ENCODE measurements at places on chromosomes 12 and 14.

DNA sequence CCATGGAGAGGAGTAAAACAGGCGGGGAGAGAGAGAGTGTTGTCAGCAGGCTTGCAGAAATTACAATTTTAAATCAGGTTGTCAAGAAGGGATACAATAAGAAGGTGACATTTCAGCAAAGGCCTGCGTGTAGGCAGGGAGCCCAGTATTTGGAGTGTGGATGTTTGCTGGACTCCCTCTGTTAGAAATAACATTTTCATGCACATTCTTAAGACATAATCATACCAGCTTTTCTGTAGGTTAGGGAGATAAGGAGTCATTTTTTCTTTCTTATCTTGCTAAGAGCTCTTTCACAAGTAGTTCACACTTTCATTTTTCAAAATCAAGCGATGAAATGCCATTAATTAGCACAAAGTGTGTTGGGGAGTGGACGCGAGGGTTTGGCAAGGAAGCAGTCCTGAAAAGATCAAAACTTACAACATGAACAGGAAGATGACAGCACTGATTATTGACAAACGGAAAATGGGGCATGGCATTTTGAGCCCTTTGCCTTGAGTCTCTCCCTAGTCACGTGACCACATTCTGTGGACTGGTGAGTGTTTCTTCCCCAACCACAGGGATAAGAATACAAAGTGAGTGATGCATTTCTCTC is 160.2 kb downstream of the DAD1 start:
- DNase-seq: no peak

DNA sequence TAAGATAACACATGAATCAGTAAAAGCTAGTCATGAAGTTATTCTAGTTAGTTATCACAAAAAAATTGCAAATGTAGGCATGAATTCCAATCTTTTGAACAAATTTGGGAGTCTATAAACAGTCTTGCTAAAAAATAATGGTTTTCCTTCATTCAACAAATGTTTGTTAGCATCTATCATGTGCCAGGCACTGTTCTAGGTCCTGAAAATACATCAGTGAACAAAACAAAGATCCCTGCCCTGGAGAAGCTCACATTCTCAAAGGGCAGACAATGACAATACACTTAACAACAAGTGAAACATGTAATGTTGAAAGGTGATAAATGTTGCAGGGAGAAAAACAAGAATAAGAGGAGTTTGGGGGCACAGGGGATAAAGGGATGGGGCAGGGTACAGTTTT is 86.9 kb downstream of the OTX2 start:
- no peak for DNase-seq

- DNase-seq: no peak
These were observed 1435.7 kb downstream of the LRFN5 start for GRCh38 chr14:43042408-43042807.

- DNase-seq: no peak
These were observed 330.5 kb upstream of the SFSWAP start for GRCh38 chr12:131380220-131380964.

GRCh38 chr14:60220084-60220483 is 28.9 kb upstream of the PPM1A start:
- DNase-seq: peak; percentile 4

DNA sequence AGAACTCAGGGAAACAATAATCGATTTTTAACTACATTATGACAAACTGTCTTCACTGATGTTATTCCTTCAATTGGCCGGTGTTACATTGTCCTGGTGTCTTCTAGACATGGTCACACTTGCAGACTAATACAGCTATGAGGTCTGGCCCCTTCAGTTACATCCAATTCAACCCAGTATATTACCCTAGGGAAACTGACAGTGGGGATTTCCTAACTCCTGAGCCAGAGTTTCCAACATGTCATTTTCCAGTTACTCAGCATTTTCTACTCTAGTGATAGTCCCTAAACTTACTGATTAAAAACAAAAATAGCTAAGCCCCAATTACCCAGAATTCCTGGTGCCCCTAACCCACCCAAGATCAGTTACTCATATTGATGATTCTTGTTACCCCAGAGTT is 21.1 kb downstream of the IFNG start:
- DNase-seq: no peak

GRCh38 chr14:105059035-105059924 is 6.0 kb downstream of the GPR132 start:
- peak; percentile 57 for DNase-seq

Data from stimulated activated CD8-positive, alpha-beta memory T cell treated with anti-CD3 and anti-CD28 coated beads, Interleukin-4, amount 100 ng/mL, for 24 hours (primary cell).